ENCODE measurements at places on chromosomes 11 and 22.
A peak's percentile ranks its signal among the peaks of the same experiment; 100 is the strongest.

DNA sequence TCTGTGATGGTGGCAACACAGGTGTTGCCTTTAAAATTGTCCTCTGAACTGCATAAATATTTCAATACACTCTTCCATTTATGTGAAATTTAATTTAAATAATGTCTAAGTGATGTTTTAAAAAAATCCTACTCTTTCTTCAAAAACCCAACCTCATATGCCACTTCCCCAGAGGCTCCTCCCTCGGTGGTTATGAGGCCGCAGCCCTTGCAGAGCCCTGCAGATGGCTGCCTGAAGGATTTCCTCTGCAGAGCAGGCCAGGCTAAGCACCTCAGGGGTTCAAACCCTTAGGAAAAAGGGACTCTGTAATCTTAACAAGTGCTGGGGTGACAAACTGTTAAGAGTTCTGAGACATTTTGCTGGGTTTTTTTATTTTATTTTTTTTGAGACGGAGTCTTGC is 25.2 kb downstream of the MORC2 start:
- DNase-seq = peak; percentile 11

- DNase-seq = no peak
Measured at GRCh38 chr22:26033071-26033470, 136.2 kb upstream of the SEZ6L start.

- no peak for DNase-seq
Measured at GRCh38 chr11:127639916-127640315, 639.3 kb upstream of the KIRREL3 start.

GRCh38 chr11:129637473-129637872 is 178.2 kb upstream of the TMEM45B start:
- DNase-seq = no peak

DNA sequence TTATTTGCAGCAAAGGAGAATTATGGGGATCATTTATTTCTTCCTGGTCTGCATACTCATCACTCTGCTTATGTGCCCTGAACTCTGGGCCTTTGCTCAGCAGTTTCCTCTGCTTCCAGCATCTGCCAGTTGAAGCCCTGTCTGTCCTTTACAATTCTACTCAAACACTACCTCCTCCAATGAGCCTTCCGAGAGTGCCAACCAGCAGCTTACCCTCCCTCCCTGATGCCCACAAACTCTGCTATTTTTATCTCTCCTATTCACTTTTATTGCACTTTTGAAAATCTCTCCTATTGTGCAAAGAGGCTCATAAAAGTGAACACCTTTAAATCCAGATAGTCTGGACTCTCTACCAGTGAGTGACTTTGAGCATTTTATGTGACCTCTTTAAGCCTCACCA is 3.6 kb upstream of the ME3 start:
- no peak for DNase-seq

GRCh38 chr11:47572715-47573255 is 6.0 kb downstream of the KBTBD4 start:
- DNase-seq = no peak

- DNase-seq = no peak
Measured at GRCh38 chr11:108436594-108436993, 30.7 kb downstream of the C11orf65 start.

DNA sequence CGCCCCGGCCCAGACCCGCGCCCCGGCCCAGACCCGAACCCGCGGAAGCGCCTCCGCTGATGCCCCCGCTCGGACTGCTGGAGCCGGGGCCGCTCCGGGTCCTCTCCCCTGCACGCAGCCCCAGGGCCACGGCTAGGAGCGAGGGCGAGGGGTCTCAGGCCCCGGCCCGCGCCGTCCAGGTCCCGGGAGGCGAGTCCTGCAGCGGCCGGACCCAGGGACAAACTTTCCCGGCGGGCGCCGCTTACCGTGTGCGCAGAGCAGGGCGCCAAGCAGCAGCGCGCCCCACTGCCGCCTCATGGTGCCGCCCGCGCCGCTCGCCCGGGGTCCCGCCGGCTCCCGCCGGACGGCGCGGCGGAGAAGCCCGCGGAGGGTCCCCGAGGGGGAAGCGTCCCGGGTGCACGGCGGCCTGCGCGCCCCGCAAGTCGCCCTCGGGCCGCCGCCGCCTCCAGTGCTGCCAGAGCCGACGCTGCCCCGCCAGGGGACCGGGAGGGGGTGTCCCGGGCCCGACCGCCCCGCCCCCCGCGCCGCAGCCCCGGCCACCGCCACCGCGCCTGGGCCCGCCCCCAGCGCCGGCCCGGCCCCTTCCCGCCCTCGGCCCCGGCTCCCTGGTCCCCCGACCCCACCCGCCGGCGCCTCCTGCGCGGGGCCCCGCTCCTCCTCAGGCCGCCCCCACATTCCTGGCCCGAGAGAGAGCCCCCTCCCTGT is at the start of gene LRP4:
LRP4 (minus strand) TSS at position 468 of the 705 bp plus-strand sequence; CDS start at position 297, 171 bp downstream.
- no peak for DNase-seq

DNA sequence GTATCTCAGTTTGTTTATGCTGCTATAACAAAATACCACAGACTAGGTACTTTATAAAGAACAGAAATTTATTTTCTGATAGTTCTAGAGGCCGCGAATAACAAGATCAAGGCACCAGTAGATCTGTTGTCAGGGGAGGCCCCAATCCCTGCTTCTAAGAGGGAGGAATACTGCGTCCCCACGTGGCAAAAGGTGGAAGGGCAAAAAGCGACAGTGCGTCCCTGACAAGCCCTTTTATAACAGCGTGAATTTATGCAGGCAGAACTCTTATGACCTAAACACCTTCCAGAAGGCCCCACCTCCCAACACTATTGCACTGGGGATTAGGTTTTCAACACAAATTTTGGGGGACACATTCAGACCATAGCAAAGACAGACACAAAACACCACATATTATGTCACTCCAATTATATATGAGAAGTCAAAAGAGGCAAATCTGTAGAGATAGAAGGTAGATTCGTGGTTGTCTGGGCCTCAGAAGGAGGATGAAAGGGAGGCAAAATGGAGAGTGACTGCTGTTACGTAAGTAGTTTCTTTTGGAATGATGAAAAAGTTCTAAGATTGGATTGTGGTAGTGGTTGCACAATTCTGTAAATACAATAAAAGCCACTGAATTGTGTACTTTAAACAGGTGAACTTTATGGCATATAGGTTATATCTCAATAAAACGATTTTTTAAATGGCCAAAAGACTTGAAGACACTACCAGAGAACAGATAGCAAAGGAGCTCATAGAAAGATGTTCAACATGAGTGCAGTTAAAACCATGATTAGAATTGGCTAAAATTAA is 30.1 kb upstream of the TNRC6B start:
- no peak for DNase-seq

GRCh38 chr11:40080434-40080833 is 1379.0 kb downstream of the LRRC4C start:
- DNase-seq = no peak

DNA sequence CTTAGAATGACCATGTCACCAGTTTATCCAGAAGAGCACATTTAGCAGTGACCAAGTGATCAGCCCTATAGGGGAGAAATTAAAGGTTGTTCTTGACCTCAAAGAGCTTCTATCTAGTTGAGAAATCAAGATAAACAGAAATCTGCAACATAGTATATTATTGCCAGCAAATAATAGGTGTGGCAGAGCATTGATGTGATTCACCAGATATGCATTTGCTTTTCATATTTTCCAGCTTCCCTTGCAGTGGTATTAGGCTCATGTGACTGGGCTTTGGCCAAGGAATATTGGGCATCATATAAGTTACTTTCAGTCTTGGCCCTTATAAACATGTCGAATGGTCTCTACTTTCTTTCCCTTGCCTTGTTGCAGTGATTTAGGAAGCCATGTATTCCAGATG is 34.5 kb downstream of the COMMD9 start:
- DNase-seq = no peak

DNA sequence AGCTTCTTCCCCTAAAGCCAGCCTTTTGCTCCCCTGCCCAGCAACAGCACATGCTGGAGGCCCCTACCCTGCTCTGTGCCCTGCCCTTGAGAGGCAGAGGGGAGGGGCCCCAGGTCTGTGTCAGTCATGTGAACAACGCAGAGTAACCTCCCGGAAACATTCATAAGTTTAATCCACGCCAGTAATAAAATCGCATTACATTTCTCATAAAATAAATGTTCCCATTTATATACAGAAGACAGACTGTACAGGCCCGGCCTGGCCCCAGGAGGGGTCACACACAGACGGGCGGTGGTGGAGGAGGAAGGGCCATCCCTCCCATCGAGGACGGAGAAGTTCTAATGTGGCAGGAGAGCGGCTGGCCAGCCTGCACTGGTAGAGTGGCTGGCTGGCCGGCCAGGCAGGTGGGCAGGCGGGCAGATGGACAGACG is 39.5 kb downstream of the LMO1 start:
- no peak for DNase-seq

DNA sequence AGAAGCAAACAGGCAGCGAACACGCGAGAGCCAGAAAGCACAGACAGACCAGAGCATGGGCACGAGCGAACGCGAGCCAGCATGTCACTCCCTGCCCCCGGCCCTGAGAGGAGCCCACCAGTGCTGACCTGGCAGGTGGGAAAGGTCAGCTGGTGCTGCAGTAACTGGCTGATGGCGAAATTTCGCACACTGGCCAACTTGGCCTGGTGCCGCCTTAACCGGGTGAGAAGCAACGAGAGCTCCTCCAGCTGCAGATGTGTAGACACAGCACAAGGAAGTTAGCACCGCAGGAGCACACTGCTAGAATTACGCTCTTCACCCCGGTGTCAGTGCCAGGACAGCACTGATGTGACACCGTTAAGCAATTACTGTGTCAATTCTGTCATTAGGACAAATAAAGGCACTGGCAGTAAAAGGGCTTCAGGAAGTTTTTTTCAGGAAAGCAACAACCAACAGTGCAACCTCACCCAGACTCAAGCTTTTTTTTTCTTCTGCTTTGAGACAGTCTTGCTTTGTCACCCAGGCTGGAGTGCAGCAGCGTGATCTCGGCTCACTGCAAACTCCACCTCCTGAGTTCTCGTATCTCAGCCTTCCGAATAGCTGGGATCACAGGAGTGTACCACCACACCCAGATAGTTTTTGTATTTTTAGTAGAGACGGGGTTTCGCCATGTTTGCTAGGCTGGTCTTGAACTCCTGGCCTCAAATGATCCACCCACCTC is 76.8 kb downstream of the C11orf58 start:
- DNase-seq = no peak

GRCh38 chr11:6627762-6628241 is 8.6 kb upstream of the TPP1 start:
- no peak for DNase-seq

DNA sequence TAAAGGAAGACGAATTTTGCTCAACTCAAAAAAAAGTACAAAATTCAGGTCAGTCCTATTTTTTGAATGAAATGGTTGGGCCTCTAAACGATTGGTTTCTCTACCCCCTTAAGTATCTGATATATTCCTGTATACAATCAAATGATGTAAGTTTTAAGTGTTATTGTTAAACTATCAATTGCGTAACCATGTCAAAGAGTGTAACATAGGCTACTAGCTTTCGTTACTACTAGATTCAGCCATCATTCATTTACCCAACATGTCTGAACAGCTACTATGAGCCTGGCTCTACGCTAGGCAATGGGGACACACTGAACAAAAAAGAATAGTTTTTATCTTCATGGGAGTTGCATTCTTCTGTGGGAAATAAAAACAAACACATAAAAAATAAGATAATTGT is 3.3 kb downstream of the RAB6A start:
- no peak for DNase-seq

DNA sequence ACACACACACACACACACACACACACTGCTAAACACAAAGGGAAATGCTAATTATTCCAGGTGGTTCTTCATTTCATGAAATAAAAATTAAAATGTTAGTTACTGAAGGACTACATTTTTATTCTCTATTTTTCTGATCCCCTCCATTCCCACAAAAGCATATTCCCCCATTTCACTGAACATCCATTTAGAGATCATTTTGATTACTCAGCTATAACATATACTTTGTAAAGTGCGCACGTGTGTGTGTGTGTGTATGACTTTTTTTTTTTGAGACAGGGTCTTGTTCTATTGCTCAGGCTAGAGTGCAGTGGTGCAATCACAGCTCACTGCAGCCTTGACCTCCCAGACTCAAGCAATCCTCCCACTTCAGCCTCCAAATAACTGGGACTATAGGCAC is 42.6 kb downstream of the SLC35F2 start:
- no peak for DNase-seq

DNA sequence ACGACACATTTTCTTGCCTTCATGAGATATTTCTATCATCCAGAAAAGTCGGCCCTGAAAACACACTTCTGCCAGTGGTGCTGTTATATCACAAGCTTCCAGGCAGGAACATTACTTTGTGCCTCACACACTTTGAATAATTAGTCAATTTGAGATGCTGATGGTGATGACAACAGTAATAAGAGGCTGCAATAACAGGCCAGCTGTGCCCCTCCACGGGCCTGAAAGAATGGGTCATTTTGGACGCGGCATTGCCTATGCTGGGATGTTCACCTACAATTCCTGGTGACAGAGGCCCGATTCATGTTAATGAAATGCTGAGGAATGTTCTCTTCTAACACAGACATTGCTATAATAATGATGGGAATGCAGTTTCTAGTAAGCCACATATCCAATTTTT is 463.8 kb upstream of the KIRREL3 start:
- DNase-seq = no peak

DNA sequence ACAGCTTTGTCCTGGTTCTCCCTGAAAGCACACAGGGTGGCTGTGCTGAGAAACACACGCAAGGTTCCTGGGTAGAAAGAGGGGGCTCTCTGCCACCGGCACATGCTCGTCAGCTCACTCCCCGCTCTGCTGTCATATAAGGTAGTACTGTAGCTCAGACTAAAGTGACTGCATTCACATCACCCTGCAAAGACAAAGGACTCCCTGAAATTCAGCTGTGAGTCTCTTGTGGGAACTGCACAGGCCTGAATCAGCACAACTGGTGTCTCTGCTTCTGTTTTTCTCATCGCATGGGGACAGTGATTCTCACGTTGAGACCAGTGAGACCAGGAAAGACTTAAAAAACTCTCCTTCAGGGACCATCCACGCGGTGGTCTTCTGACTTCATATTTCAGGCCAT is 124.1 kb upstream of the BID start:
- DNase-seq = no peak

- DNase-seq = no peak
Measured at GRCh38 chr11:81840380-81840779, 893.3 kb downstream of the FAM181B start.

DNA sequence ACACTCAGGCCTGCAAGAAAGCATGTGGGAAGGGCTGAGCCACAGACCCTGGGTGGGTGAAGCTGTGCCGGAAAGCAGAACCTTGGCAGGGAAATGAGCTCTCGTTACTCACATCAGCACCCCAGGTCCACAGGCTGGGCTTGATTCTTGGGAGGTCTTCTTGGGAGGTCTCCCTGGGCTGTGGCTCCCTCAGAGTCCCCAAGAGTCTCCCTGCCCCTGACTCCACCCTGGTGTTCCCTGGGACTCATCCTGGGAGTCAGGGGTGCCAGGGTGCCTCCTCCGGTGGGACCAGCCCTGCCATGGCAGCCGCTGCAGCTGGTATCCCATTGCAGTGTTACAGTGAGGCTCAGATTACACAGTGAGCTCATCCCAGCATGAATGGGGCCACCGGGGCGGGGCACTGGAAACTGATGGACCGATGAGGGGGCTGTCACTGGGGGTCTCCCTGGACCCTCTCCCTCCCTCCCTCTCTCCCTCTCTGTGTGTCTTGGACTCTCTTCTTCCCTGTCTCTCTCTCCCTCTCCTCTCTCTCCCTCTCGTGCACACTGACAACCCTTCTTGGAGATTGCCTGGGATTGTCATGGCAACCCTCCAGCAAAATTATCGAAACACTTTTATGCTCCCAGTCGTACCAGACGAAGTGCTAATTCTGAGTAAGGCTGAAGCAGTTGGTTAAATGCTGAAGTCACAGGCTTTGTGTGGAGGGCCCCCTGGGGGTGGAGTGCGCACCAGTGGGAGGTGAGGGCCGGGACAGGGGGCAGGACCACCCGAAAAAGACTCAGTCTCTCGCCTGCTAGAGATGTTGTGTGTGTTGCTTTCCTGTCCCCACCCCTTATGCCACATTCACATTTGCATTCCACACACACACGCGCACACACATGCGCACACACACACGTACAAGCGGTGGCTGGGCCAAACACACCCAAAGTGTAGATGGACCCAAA is 8.6 kb upstream of the C11orf96 start:
- no peak for DNase-seq

Measured in osteocyte (in vitro differentiated cells).